Osteocyte (in vitro differentiated cells): ENCODE measurements at places on chromosomes 1 and 21. TPM values are rescaled to one million over a fixed set of nuclear protein-coding genes. Genes with fewer than 3 reads are reported as not detected.

The OPTC gene
- not detected in 2 replicates for total RNA-seq

The MIXL1 gene
- total RNA-seq, result 0.18 TPM in 1 of 2 replicates, not detected in the other

The KRTAP20-1 gene
- total RNA-seq, result not detected in 2 replicates

The SYT11 gene
- total RNA-seq, result 5.3 TPM in 2 replicates

The LCE1C gene
- total RNA-seq, result not detected in 2 replicates

The CFAP107 gene
- not detected in 2 replicates for total RNA-seq

The EPHA8 gene
- 0.51 and 0.55 TPM in 2 replicates for total RNA-seq

The LRRN2 gene
- not detected in 2 replicates for total RNA-seq

The BARHL2 gene
- not detected in 2 replicates for total RNA-seq

The CHRM3 gene
- total RNA-seq, result 0.30 and 0.37 TPM in 2 replicates

The PAPPA2 gene
- 0.35 TPM in 1 of 2 replicates, not detected in the other for total RNA-seq

The SLC25A34 gene
- 1.3 and 2.8 TPM in 2 replicates for total RNA-seq

The ELOVL1 gene
- 61.9 and 62.5 TPM in 2 replicates for total RNA-seq

The LAX1 gene
- total RNA-seq, result not detected in 2 replicates

The FMOD gene
- total RNA-seq, result not detected in 2 replicates

The ZNF124 gene
- 19.6 and 22.2 TPM in 2 replicates for total RNA-seq

The PLA2G2C gene
- total RNA-seq, result not detected in 2 replicates

The ST6GALNAC5 gene
- total RNA-seq, result 2.6 and 3.7 TPM in 2 replicates

The DNAJC28 gene
- 2.1 and 2.7 TPM in 2 replicates for total RNA-seq

The RCSD1 gene
- not detected in 2 replicates for total RNA-seq

The PGLYRP3 gene
- not detected in 2 replicates for total RNA-seq

The PLEKHA6 gene
- total RNA-seq, result 0.24 and 0.26 TPM in 2 replicates

The OR2T11 gene
- total RNA-seq, result not detected in 2 replicates

The MNDA gene
- total RNA-seq, result not detected in 2 replicates

The NUF2 gene
- total RNA-seq, result 5.2 and 6.8 TPM in 2 replicates

The PROK1 gene
- total RNA-seq, result not detected in 2 replicates

The MARK1 gene
- total RNA-seq, result 1.2 and 1.8 TPM in 2 replicates

The NUDT4B gene
- total RNA-seq, result 0.68 TPM in 1 of 2 replicates, not detected in the other

The LCE1F gene
- total RNA-seq, result not detected in 2 replicates

The BRDT gene
- total RNA-seq, result not detected in 2 replicates

The CHIA gene
- not detected in 2 replicates for total RNA-seq

The RHD gene
- not detected in 2 replicates for total RNA-seq

The GABRD gene
- total RNA-seq, result not detected in 2 replicates

The LCE2A gene
- not detected in 2 replicates for total RNA-seq

The F13B gene
- total RNA-seq, result not detected in 2 replicates

The NT5C1A gene
- not detected in 2 replicates for total RNA-seq

The GPBP1L1 gene
- 87.2 and 96.0 TPM in 2 replicates for total RNA-seq

The OR2T29 gene
- not detected in 2 replicates for total RNA-seq

The HDAC1 gene
- total RNA-seq, result 77.5 and 79.2 TPM in 2 replicates

The DENND2D gene
- not detected in 2 replicates for total RNA-seq

The SASS6 gene
- total RNA-seq, result 2.8 and 3.2 TPM in 2 replicates

The WNT3A gene
- total RNA-seq, result not detected in 2 replicates

The THEMIS2 gene
- total RNA-seq, result 3.7 and 4.0 TPM in 2 replicates

The DPT gene
- total RNA-seq, result 1.1 and 1.4 TPM in 2 replicates

The TRIM17 gene
- 1.3 and 1.8 TPM in 2 replicates for total RNA-seq

The SERPINC1 gene
- total RNA-seq, result 0.40 TPM in 1 of 2 replicates, not detected in the other

The LYPD8 gene
- not detected in 2 replicates for total RNA-seq

The NBPF20 gene
- total RNA-seq, result 4.0 and 4.9 TPM in 2 replicates
